ENCODE measurements at places on chromosomes 7 and 10. TPM values are rescaled to one million over a fixed set of nuclear protein-coding genes. Genes with fewer than 3 reads are reported as not detected.

SFRP5 gene
- total RNA-seq: not detected

FANK1 gene
- 6.2 TPM for total RNA-seq

- no peak for DNase-seq
Measured at GRCh38 chr7:47730142-47730541, 148.2 kb upstream of the TNS3 start.

CPVL gene
- not detected for total RNA-seq

GIMAP2 gene
- not detected for total RNA-seq

GRCh38 chr7:27124096-27124901, 6.3 kb downstream of the HOXA4 start:
- peak; percentile 87 for DNase-seq

Data from mammary epithelial cell (primary cell).